Mucosa of gallbladder (tissue), 1 donor: ENCODE measurements at places on chromosomes 4 and X. TPM values are rescaled to one million over a fixed set of nuclear protein-coding genes. Genes with fewer than 3 reads are reported as not detected.
A peak's percentile ranks its signal among the peaks of the same experiment; 100 is the strongest.

Gene KCND1
- 6.5 TPM for total RNA-seq

Gene L1CAM
- 10.0 TPM for total RNA-seq

Gene GPR119
- not detected for total RNA-seq

Gene PRKG2
- total RNA-seq = 0.58 TPM

Gene BMP3
- total RNA-seq = 0.32 TPM

DNA sequence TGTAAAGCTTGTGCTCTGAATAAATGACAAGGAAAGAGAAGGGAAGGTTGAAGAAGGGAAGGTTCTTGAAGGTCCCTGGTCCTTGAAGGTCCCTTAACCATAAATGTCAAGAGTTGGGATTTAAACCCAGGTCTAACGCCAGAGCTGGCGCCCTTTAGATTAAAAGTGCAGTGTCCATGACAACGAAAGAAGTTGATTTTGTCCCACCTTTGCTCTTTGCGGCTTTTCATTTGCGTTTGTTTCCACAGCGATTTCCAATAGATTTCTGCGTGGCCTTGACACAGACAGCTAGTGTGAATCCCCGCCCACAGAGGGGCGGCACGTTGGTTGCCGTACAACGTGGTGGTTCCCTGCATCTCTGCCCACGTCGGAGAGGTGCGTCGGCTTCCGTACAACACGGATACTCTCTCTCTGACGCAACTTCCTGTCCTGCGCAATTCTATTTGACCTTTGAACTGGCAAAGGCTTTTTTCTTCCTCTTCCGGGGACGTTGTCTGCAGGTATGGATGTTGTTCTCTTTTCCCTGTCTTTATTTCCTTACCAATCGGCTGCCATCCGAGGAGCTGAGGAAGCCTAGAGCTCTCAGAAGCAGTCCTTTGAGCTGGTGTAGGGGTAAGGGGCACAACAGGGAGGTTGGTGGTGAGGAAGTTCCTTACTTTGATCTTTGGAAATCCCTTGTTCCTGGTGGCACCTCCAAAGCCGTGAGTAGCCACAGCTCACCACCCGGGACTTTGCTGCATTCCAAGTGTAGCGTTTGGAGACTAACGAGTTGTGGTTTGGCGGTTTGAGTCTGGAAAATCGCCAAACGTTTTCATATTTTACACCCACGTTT lies at the start of gene RPL34:
Gene RPL34, plus strand, starts transcription at position 476 of the 832 bp plus-strand sequence. CDS start 1,384 bp downstream, outside the sequence.
- DNase-seq = peak; percentile 99

DNA sequence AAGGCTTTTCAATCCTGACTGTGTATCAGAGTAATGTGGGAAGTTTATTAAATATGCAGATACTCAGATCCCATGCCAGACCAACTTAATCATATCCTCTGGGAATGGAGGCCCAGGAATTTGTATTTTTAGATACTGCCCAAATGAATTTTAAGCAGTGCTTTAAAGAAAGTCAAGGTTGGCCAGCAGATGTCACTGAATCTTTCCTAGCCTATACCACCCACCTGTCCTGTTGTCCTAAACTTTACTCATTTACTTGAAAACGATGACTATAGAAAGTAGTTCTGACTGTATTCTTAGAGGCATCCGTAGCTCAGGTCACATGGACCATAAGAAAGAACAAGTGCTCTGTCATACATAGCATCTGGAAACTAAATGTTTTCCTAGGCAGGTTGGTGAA lies 79.9 kb downstream of the AMOT start:
- no peak for DNase-seq

DNA sequence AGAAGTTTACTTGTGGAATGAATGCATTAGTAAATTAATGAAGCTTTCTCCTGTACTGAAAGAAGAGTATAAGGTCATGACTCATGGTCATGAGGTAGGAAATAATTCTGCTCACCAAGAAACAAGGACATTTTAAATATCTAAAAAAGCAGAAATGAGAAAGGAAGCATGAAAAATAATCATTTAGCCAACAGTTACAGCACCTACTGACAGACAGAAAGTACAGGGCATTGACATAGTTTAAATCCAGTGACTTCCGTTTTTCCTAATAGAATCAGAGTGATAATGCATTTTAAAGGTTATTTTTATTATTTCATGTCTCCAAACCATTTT lies 30.5 kb upstream of the ACSL1 start:
- no peak for DNase-seq

DNA sequence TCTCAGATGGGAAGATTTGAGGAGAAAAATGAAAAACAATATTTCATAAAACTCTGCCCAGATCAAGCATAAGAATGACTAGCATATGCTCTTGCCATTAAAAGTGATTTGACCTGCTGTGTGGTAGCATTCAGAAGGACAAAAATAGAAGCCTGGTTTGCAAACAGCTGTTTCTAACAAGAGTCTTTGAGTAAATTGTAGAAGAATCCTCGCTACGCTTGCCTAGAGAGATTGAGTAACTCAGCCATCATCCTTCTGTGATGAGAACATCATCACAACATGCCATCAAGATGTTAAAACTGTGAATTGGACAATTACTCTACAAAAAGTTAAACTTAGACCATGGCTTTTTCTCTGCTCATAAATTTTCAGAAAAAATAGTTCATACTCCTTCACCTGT lies 168.9 kb upstream of the PUDP start:
- no peak for DNase-seq

- no peak for DNase-seq
Measured at GRCh38 chrX:39757971-39758370, 339.8 kb downstream of the BCOR start.

- DNase-seq = no peak
Measured at GRCh38 chr4:168257768-168258167, 60.8 kb downstream of the DDX60 start.

GRCh38 chr4:2685541-2685940 lies 70.6 kb downstream of the TNIP2 start:
- DNase-seq = no peak

DNA sequence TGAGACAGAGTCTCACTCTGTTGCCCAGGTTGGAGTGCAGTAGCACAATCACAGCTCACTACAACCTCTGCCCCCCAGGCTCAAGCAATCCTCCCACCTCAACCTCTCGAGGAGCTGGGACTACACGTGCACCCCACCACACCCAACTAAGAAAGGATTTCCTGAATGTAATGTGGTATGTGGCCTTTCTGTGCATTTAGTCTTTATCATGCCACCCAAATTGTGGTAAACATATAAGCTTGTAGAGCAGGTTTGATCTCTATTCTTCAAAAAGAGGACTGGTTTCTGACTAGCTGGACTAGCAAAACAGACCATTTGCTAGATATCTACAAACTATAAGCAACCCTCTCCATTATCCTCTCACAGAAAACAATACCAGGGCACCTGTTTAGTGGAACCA lies 33.6 kb downstream of the ELOVL6 start:
- DNase-seq = no peak

DNA sequence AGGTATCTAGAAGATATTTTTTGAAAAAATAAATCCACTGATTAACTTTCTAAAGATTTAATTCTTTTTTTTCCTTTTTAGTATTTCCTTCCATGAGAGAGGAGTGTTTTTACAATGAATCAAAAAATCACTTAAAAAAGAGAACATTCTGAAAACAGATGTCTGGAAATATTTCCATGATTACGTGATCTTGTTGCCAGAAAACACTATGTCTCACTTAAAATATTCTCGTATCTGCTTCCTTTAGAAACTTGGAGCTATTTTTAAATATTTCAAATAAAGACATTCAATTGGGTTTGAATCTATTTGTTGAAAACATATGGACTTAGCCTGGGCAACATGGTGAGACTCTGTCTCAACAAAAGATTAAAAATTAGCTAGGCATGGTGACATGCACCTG lies 232.8 kb upstream of the RASGEF1B start:
- DNase-seq = no peak

- DNase-seq = no peak
Measured at GRCh38 chrX:119272882-119273419, 36.9 kb downstream of the PGRMC1 start.

DNA sequence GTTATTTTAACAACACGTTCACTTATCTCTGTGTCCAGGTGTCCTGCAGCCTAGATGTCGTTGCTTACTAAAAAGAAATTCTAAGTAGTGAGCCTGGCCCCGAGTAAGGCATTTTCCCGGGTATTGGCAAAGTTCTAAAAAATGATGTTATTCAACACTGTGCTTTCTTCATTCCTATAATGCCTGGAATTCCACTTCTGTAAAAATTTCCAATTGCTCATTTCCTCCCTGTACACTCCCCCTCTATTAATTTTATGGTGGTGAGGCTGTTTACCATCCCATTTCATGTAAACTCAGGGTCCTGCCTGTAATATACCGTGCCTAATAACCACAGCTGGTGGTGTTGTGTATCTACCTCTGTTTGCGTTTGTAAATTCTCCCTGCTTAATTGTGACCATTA lies 14.2 kb downstream of the BST1 start:
- DNase-seq = no peak

DNA sequence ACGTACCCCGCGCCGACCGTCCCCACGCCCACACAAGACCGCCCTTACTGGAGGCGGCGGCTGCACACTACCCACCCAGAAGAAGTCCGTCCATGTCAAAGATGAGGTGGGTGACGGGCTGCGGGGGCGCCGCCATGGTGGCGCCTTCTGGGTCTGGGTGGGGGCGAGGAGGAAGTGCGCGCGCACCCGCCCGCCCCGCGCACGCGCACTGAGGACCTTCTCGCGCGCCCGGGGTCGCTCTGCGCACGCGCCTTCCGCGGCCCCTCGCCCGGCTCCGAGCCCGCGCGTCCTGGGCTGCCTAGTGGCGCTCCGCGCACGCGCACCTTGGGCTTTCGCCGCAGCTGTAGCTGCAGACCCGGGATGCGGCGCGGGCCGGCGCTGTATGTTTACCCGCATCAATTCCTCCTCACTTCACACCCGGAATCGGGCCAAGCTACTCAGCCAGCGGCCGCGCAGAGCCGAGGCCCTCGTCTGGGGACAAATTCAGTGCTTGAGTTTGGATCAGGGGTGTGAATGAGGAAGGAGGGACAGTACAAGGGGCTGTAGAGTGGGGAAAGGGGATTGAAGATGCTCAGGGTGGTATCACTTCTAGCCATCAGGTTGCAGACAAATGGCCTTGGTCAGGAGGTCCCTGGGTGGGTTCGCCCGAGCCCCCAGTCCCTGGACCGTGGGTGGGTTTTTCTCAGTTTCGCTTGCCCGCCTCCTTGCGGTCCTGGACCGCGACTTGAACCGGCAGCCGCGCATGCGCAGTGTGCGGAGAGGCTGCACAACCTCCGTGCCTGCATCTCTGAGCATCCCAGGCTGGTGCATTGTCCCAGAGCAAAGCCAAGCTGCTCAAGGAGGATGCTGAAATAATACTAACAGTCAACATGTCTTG lies at the start of gene PUDP:
Gene PUDP, minus strand, starts transcription at position 176 of the 877 bp plus-strand sequence. Its CDS starts 40 bp downstream, at position 136.
- DNase-seq = peak; percentile 93

DNA sequence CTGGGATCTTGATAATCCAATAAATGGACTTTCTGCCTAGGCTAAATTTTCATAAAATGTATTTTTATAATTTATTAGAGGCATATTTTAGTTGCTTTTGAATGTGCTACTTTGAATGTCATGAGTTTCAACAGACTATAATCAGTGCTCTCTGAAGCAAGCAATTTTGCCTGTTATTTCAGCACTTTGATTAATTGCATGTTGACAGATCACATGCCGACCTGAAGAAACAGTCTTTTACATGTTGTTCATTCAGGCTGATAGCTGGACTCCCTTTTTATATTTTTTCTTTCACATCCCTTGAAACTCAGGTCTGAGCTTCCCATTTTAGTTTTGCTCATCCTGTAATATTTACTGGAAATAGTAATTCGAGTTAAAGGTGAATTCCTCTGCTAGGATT lies 341.0 kb downstream of the NAP1L3 start:
- DNase-seq = no peak

DNA sequence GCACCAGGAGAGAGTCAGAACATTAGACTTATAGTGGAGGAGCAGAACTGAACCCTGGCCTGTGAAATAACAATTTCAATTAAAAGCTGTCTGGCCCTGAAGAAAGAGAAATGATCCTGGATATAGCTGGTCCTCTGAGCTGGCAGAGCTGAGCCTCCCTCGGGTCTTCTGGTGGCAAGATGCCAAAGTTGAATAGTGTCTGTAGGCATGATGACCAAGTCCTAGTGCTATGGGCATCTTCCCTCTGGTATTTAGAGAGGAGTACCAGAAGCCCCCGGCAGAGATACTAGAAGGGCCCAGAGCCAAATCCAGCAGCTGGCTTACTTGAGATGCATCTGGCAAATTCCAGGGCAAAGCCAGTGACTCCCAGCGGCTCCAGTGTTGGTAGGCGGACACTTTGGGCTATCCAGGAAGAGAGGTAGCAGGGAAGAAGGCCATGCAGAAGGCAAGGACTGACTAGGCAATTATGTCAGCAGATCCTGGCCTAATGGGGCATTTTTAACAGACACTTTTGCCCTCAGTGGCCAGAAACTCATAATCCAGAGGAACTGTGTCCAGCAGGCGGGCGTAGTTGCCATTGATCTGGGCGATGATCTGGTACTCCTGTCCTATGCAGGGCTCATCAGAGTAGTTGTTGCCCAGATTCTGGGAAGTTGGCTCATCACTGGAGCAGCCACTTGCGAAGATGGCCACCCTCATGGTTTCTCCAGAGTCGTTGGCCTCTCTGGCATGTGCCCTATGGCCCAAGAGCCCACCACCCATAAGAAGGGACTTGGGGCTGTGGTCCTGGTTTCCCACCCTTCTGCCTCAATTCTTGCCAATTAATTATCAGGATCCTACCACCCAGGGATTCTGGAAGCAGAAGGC lies 17.9 kb downstream of the VSIG4 start:
- no peak for DNase-seq

GRCh38 chr4:10605031-10605430 lies 79.5 kb downstream of the CLNK start:
- no peak for DNase-seq

GRCh38 chr4:143184503-143185252 lies at the start of gene USP38:
TSS of gene USP38 (plus strand) at chr4:143184917. CDS start at chr4:143185451, 534 bp downstream.
- DNase-seq = peak; percentile 93

DNA sequence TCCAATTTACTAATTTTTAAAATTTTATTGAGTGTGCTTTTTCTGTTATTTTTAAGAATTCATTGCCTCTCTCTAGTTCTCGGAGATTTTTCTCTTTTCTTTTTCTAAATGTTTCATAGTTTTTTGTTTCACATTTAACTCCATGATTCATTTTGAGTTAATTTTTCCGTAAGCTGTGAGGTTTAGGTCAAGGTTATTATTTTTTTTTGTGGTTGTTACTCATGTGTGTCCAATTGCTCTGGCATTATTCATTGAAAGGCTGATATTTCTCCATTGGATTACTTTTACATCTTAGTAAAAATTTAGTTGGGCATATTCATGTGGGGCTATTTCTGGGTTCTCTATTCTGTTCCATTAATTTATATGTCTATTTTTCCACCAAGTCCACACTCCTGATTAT lies 220.8 kb downstream of the MID1IP1 start:
- no peak for DNase-seq

DNA sequence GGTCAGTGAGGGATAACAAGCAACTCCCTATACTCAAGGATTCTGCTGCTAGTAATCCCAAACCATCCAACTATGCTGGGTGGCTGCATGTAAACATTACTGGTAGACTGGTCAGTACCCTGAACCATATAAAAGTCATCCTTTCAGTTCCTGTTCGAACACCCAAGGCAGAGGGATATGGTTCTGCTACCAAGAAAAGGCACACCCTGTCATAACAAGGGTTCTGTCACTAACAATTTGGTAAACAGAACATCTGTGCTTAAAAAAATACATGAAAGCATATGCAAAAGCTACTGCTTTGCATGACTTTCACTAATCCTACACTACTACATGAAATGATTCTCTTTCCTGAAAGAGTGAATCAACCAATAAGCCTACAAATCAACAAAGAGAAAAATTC lies 76.8 kb upstream of the MCF2 start:
- DNase-seq = no peak

- no peak for DNase-seq
Measured at GRCh38 chr4:37993806-37994205, 33.6 kb downstream of the PTTG2 start.
